ENCODE measurements at places on chromosomes 4 and X.

DNA sequence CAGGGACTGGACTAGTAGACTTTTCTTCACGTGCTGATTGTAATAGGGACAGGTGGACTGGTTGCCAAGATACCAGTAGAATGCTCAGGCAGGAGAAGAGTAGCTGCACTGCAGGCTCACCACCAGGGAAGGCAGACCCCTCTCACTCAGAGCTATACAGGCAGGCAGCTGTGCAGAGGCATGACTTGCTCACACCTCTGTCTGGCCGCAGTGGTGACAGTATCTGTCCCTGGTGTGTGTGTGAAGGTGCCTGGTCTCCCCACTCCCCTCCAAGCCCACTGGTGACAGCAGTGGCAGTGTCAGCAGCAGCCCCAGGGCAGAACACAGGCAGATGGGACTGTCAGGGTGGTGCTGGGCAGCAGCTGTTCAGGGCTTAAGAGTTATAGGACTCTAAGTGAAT lies 140.7 kb downstream of the RPS6KA6 start:
- DNase-seq: no peak

DNA sequence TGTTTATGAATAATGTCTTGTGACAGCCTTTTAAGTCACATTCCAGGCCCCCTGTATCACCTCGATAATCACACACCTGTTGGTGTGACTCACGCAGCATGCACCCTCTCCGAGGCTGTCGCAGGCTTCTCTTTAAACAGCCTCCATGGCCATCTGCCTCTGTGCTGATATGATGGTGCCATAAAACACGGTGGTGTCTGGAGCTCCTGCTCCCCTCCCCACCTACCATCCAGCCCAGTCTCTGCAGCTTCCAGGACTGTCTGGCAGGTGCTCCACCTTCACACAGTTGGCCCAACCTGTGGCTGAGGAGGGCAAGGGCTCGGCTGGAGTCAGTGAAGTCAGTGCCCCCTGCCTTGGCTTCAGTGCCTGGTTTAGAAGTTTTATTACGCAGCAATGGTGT lies 173.8 kb upstream of the RPL34 start:
- no peak for DNase-seq

DNA sequence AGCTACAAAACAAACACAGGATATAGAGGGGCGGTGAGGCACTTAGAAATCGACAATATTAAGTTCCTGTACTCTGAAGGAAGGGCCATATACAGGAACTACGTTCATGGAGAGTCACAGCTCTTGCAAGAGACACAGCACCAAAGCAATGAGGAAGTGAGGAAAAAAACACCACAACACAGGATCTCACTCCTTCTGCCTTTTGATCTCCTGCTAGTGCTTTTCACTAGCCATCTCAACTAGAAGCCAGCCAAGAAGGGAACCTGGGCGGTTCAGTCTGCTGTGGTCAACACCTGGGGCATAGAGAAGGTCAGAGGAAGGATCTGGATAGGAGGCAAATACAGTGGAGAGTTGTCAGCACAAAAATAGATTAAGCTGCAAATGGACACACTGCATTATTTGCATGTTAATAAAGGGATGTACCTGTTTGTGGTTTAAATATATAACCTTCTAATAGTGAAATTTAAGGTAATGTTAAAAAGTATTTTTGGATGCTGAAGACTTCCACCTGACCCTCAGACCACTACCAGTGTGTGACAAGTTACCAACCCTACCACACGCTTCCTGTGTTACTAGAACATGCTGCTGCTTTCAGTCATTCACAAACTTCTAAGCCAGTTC lies 104.6 kb downstream of the DTHD1 start:
- no peak for DNase-seq

GRCh38 chr4:8915201-8916200 lies 43.9 kb upstream of the HMX1 start:
- no peak for DNase-seq

GRCh38 chr4:186723292-186724057 lies at the start of gene FAT1:
FAT1 (minus strand) TSS chr4:186723856; CDS start chr4:186709827, 14,029 bp downstream.
- DNase-seq: peak; percentile 71

GRCh38 chr4:52135171-52135570 lies 84.1 kb downstream of the SPATA18 start:
- DNase-seq: no peak

GRCh38 chrX:143635915-143636314 lies at the start of gene SLITRK4:
SLITRK4 (minus strand) TSS chrX:143636101; CDS start chrX:143631108, 4,993 bp downstream.
- no peak for DNase-seq

DNA sequence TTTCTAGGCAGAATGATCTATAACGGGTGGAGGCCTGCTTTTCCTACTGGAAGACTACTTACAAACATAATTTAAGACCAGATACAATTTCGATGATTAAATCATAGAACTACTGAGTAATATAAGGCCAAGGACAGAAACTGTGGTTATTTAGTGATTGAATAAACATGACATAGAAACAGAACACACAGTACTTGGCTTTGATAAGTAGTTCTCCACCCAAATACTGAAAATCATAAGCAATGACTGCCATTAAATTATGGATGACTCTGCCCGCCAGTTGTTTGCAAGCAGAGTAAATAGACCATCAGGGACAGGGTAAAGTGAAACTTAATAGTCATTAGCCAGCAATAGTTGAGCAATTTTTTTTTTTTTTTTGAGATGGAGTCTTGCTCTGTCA lies 17.2 kb upstream of the SMIM14 start:
- no peak for DNase-seq

DNA sequence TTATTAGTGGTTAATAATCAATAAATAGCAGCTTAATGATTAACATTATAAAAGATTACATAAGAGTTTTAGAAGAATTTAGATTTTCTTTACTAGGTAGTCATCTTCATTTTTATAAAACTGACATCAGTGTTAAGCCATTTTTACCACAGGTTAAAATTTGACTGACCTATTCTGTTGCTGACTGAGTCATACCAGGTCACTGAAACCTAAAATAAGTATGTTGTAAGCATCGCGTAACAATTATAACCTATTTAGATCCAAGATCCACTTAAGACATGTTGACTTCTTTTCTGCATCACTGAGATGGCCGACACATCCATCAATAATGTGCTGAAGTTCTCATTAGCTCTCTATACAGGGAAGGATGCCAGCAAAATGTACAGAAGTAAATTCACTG lies 36.7 kb downstream of the ARX start:
- no peak for DNase-seq

GRCh38 chr4:185242749-185243533 lies 33.5 kb downstream of the SNX25 start:
- DNase-seq: no peak

- DNase-seq: no peak
These were observed 16.7 kb upstream of the ANKRD17 start for GRCh38 chr4:73275318-73275654.

DNA sequence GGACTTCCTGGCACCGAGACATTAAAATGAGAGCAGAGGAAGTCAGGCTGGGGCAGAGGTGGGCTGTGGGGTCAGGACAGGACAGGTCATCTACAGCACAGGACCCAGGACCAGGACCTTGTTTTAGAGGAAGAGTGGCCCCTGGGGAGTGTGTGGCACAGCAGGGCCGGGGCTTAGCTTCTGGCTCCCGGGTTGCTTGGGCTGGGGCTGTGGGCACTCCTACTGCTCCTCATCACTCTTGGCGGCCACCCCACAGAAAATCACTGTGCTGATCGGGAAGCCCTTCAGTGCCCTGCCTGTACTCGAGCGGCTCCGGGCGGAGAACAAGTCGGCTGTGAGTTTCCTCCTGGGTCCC lies 8.1 kb upstream of the ATP6AP1 start:
- no peak for DNase-seq

DNA sequence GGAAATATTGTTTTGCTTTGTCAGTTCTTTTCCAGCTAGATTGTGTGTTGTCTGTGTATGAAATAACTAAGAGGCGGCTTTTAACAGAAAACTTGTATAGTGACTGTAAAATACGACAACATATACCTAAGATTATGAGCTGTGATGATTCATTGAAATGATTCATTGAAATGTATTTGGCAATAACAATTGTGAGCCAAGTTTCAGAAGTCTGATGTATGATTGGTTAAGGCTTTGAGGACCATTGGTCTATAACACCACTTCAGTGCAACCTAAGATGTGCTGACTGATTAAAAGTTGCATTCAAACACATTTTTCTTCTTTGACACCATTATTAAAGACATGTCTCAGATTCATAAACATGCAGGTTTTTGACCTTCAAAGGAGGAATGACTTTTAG lies 76.6 kb downstream of the PTPN13 start:
- no peak for DNase-seq
